ENCODE measurements at places on chromosomes 7 and 10. TPM values are rescaled to one million over a fixed set of nuclear protein-coding genes. Genes with fewer than 3 reads are reported as not detected.

GRCh38 chr10:52314822-52315552, 906 bp downstream of the DKK1 start:
- DNase-seq: no peak

DNA sequence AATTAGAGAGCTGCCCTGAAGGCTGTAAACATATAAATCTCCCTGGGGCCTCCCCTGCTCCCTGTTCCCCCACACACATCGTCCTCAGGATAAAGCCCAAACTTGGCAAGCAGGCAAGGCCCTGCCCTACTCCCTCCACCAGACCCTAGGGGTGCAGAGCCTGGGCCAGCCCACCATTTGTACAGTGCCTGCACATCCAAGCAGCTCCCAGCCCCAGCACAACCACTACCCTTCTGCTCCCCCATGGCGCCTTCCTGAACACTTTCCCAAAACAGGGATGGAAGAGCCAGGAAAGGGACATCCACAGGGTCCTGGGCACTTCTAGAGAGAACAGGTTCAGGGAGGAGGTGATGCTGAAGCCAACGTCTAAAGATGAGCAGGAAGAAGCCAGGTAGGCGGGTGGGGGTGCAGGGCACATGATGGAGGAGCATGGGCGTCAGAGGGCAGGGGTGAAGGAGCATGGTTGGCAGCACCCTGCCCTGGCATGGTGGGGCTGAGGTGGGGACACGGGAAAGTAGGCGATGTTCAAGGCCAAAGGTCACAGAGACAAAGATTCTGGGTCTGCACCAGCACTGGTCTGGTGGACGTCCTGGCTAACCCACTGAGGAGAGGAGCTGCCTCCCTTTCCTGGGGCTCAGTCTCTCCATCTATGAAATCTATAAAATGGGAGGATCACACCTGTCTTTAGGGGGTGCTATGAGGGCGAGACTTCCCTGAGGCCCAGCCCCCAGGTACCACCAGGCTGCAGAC, 140.6 kb downstream of the ARHGAP22 start:
- DNase-seq: no peak

DNA sequence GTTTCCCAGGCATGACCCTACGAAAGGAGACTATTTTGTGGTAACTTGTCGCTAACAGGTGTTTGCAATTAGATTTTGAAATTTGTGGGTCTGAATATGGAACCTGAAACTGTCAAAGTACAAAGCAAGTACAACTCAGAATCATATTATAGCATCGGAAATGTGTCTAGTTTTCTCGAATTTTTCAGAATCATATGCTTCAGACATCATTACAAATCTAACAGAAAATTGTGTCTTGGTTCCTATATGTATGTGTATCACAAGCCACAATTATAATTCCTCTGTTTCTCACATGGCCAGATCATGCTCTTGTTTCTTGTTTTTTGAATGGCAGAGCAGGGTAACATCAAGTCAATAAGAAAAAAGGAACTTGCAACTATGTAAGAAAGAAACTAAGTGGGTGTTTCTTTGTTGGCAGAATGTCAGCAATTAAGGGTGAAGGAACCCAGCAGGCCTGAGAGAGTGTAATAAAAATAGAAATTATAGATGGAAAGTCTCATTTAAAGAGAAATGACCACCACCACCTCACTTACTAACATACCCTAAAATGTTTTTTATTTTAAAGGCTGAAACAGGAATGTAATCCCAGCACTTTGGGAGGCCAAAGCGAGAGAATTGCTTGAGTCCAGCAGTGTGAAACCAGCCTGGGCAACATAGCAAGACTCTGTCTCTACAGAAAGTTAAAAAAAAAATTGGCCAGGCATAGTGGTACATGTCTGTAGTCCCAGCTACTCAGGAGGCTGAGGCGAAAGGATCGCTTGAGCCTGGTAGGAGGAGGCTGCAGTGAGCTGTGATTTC, 51.3 kb downstream of the PRTFDC1 start:
- no peak for DNase-seq

DNA sequence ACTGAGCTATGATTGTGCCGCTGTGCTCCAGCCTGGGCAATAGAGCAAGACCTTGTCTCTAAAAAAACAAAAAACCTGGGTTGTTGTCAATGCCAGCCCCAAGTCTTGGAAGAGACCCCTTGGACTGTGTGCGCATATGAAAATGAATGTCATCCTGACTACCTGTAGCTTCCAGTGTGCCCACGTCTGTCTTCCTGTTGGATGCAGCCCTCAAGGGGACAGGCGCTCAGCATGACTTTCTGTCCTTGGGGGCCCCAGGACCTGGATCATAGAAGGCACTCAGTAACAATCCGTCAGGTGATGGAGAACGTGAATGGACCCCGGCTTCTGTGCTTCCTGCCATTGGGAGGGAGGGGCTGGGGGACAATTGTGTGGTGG, 9.0 kb downstream of the PRF1 start:
- DNase-seq: no peak

- DNase-seq: no peak
These were observed 61.5 kb upstream of the ELMO1 start for GRCh38 chr7:37510043-37510634.

DNA sequence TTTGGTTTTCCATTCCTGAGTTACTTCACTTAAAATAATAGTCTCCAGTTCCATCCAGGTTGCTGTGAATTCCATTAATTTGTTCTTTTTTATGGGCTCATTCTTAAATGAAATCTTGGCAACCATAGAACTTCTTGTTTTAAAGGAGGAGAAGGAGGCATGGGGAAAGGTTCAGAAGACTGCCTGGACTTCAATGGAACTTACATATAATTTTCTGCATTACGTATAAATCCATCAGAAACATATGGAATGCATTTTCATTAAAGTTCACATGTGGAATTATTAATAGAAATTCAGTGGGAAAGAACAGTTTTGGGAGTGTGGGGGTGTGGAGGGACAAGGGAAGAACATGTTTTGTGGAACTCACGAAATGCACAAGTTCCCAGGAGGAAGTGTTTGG, 176.6 kb upstream of the PRKCQ start:
- DNase-seq: no peak

GRCh38 chr10:104434601-104435000, 81.0 kb downstream of the CFAP58 start:
- DNase-seq: no peak

DNA sequence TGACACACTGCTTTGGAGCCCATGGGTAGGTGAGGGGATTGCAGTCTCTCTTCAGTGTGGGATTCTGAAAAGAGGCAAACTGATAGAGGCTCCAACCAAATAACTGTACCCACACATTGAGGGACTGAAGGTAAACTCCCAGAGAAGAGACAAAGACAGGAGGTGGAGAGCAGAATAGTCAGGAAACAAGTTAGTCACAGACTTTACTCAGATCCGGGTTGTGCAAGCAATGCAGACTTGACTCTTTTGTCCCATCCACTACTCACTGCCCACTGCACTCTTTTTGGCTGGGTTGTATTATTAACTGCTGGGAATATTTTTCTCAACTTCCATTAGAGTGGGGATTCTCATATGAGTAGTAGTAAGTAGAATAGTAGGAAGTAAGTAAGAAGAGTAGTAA, 152.7 kb downstream of the NRG3 start:
- no peak for DNase-seq

The SFXN2 gene
- 5.5 TPM for total RNA-seq

The GIMAP2 gene
- 44.0 TPM for total RNA-seq

DNA sequence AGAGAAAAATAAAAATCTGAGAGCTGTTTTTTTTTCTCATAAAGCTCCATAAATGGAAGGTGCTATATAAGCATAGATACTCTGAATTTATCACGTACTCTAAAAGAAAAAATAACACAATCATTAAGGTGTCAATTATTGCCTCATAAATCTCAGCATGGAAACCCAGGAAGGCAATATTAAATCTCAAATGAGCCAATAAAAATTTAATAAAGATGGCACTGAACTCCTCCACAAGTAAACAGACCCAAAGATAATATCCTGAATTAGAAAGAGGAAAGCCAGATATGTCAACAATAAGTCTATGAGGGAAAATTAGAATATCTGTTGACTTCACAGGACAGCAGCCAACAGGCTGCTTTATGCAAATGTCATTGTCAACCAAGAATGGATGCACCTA, 66.5 kb downstream of the CDK6 start:
- DNase-seq: no peak

The PTPN20 gene
- total RNA-seq: 0.24 TPM

DNA sequence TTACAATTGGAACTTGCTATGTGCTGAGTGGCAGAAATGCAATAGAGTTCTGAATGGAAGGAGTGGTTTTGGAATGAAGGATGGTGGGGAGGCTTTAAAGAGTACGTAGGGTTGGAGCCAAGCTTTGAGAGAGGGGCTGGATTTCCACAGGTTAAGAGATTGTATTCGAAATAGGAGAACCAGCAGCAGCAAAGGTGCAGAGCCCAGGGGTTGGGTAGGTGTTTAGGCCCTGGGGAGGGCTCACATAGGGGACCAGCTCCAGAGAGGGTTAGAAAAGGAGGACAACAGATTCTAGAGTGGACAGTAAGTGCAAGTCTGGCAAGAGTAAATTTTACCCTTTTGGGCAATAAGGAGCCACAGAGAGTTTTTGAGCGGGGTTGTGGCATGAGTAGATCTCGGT, 297.2 kb downstream of the RPS24 start:
- no peak for DNase-seq

- no peak for DNase-seq
These were observed 10.9 kb upstream of the RBP3 start for GRCh38 chr10:47337310-47337709.

DNA sequence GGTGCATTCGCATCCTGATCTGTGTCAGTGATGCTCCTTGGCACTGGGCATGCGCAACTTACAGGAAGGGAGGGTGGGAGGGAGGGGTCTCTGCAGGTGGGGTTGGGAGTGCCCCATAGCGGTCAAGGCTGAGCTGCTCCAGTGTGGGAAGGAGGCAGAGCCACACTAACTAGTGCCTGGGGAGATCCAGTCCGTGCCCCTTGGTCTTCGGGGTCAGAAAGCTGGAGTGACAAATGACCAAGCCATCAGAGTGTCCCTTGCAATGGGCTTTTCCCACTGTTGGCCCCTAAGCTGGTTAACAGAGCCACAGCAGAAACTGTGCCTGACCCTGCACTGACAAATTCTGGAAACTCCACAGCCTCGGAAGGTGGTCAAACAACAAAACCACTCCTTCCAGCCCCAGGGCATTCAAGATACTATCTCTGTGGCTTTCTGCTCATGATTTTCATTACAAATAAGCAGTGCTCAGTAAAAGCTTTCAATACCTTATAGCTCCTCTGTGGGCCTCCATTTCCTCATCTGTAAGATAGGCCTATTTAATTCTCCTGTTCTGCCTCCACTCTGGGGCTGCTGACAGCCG, 138.1 kb upstream of the UNC5B start:
- no peak for DNase-seq

- no peak for DNase-seq
These were observed 234.7 kb upstream of the CACNA2D1 start for GRCh38 chr7:82678259-82678658.

- no peak for DNase-seq
These were observed 92.2 kb upstream of the EFCAB10 start for GRCh38 chr7:105673367-105674084.

- DNase-seq: no peak
These were observed 882.6 kb upstream of the C7orf33 start for GRCh38 chr7:147707926-147708325.

The CDC123 gene
- total RNA-seq: 111 TPM

The AKR1C2 gene
- 51.7 TPM for total RNA-seq

The MASTL gene
- total RNA-seq: 8.0 TPM

- no peak for DNase-seq
These were observed 1.5 kb downstream of the LIPK start for GRCh38 chr10:88707429-88708155.

DNA sequence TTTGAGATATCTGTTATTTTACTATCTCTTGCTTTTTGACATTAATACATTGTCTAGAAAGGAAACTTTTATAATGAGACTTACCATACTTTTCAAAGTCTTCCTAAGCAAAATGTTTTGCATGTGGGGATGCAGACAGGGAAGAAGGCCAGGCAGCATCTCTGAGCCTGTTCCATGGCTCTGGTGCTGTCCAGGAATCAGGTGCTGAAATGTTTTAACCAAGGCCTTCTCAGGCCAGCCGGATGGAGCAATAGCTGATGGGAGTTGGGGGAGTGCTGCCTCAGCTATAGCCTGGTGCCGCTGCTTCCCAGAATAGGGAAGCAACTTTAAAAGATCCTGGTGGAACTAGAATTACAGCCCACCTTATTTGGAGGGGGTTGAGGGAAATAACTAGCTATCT, 38.5 kb downstream of the CRTAC1 start:
- no peak for DNase-seq

- DNase-seq: no peak
These were observed 42.5 kb upstream of the KMT2E start for GRCh38 chr7:104971290-104972071.

DNA sequence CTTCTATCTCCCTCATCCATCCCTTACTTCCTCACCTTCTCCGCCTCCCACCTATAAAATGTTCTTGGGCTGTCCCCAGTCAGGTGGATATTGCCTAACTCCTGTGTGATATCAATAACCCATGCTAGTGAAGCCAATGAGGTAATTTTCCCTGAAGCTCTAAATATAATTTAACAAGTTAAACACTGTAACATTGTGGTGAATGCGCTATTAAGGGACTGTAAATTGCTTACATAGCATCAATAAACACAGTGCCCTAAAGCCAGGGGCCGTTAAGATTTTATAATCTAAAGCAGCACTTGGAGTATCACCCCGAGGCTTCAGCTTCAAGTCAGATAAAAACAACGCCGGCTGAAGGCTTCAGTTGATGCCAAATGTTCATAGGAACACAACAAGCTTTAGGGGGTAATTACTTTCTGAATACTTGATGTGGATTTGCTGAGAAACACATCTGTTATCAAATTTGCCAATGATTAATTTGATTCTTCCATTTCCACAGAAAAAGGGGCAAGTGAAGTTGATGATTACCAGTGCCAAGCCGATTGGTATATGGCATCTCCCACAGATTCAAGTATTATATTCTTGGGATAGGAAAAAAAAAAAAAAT, 138.4 kb downstream of the CREB5 start:
- no peak for DNase-seq

The ATOH7 gene
- not detected for total RNA-seq

DNA sequence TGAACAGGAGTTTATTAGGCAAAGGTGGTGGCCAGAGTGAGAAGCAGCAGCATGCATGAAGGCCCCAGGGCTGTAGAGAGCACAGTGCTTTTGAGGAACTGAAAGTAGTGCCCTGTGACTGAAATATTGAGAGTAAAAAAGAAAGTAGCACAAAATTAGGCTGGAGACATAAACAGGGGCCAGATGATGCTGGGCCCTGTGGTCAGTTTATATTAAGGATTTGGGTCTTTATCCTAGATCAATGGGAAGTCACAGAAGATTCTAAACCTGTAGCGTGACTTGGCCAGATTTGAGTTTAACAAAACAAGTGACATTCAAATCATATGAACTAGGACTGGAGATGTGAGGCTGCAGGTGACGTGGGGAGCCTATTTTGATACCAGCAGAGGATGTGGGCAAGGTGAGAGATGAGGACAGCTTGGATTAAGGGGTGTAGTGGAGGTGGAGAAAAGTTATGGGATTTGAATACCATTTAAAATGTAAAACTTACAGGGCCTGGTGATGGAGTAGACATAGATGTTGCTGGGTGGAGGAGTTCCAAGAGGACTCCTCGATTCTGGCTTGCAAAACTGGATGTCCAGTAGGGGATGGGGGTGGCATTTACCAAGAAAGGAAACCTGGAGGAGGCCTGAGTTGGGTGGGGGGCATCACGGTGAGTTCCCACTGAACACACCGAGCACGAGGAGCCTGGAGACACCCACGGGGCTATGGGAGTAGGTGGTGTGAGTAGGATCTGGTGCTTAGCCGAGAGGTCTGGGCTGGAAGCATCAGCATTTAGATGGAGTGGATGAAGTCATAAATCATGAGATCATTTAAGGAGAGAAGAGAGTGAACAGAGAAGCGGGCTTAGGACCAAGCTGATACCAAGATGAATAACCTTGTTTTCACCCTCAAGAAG, 52.8 kb downstream of the HHEX start:
- no peak for DNase-seq

The YAE1 gene
- total RNA-seq: 16.2 TPM

- DNase-seq: no peak
These were observed 17.3 kb downstream of the ANTXRL start for GRCh38 chr10:46304062-46304461.
